CD4-positive, alpha-beta T cell treated with Interleukin-17A for 4 hours (primary cell): ENCODE measurements at places on chromosomes 5 and 9.
A peak's percentile ranks its signal among the peaks of the same experiment; 100 is the strongest.

DNA sequence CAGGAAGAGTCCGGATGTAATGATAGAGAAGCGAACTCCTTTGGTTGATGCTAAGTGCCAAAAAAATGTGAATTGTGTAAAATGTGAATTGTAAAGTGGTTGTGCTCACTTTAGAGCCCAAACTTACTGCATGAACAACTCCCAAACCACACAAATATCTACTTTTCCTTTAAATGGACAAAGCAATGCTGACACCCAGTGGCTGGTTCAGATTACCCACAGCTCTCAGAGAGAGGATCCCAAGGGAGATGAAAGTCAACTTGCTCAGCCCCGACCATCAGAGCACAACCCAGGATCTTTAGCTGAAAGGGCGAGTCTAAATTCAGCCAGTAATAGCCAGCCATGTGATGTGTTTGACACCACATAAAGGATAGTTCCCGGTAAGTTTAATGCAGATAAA, 133.7 kb downstream of the NMUR2 start:
- no peak for DNase-seq

GRCh38 chr5:132468656-132469379, 21.8 kb downstream of the IRF1 start:
- DNase-seq: peak; percentile 0

- DNase-seq: no peak
Observed at GRCh38 chr9:17229945-17230560, 95.2 kb downstream of the CNTLN start.

- DNase-seq: no peak
Observed at GRCh38 chr5:139686706-139687441, 38.7 kb downstream of the CXXC5 start.

GRCh38 chr5:154273963-154274827, 83.7 kb downstream of the GALNT10 start:
- DNase-seq: no peak

GRCh38 chr5:96220610-96221390, 212.2 kb downstream of the PCSK1 start:
- DNase-seq: no peak

GRCh38 chr9:131747352-131747751, 7.5 kb upstream of the RAPGEF1 start:
- peak; percentile 46 for DNase-seq

DNA sequence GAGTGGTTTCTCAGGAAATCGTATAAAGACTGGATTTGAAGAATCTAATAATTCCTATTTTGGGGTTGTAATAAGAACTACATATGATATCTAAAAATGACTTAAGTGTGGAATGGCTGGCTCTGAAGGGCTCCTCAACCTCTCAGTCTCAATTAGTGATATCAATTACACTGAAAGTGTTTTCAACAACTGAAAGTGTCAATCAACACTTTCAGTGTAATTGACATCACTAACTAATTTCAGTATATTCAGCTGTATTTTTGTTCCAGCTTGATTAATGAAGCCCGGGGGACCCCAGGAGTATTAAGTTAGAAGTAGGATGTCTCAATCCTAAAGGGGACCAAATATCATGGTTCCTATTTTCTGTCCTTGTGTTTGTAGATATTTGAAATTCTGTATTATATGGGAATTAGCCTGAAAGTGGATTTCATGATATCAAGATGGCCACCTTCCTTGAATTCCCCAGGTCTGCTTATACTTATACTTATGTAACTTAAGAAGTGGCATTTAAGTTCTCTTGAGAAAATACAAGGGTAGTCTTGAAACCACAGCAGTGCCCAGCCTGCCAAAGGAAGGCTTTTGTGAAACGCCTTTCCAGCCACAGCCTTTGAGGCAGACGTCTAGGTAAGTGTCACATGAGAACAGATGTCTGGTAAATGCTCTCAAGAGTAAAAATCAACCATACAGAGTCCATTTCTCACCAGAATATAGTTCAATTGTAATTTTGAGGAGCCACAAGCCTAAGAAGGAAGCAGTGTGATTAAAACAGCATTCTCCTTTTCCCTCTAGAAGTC, 4.6 kb downstream of the BASP1 start:
- DNase-seq: no peak

GRCh38 chr5:32322882-32323281, 10.1 kb upstream of the MTMR12 start:
- no peak for DNase-seq

- DNase-seq: no peak
Observed at GRCh38 chr5:142114687-142115086, 6.1 kb downstream of the NDFIP1 start.

GRCh38 chr9:10928372-10928771, 315.6 kb upstream of the PTPRD start:
- no peak for DNase-seq

DNA sequence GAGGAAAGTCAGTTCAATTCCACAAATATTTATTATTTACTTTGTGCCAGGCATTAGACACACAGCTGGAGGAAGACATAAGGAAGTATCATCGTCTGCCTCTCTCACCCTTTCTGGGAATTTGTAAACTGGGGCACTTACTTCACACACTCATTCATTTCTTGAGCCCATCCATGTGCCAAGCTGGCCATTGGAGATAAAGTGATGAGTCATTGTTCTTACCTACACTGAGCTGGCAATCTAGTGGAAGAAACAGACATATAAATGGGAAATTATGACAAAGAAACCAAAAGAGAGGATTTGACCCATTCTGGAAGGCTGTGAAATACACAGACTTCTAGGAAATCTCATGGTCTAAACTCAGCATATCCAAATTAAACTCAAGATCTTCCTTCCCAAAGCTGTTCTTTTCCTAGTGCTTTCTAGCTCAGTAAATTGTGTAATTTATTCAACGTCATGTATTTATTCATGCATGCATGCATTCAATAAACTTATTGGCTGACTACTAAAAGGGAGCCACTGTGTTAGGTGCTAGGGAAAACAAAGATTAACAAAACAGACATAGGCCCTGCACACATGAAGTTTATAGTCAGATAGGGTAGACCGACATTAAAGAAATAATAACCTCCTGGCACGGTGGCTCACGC, 65.3 kb downstream of the SH3RF2 start:
- DNase-seq: no peak

- no peak for DNase-seq
Observed at GRCh38 chr5:11030671-11031070, 269.6 kb upstream of the DAP start.

DNA sequence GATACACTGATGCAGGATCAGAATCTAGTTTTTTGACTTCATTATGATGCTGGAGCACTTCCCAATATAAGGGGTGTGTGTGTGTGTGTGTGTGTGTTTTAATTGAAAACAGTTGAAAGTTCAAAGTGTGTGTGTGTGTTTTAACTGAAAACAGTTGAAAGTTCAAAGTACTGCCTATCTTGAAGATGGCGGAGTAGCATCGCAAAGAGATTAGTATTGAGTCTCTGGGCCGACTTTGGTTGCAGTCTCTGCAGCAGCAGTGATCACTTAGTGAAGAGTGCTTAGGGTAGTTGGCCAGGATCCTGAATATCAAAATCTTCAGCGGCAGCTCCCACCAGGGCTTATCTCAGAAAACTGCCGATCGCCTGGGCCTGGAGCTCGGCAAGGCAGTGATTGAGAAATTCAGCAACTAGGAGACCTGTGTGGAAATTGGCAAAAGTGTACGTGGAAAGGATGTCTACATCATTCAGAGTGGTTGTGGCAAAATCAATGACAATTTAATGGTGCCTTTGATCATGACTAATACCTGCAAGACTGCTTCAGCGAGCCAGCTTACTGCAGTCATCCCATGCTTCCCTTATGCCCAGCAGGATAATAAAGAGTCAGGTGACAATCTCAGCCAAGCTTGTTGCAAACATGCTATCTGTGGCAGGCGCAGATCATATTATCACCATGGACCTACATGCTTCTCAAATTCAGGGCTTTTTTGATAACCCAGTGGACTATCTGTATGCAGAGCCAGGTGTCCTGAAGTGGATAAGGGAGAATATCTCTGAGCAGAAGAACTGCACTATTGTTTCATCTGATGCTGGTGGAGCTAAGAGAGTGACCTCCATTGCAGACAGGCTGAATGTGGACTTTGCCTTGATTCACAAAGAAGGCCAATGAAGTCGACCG, 7.3 kb upstream of the SCAI start:
- no peak for DNase-seq

GRCh38 chr9:69264526-69264925, 60.5 kb upstream of the ENTREP1 start:
- DNase-seq: no peak

GRCh38 chr9:116585896-116586295, 101.2 kb upstream of the TRIM32 start:
- DNase-seq: no peak

- DNase-seq: no peak
Observed at GRCh38 chr5:127389601-127390000, 99.0 kb downstream of the MEGF10 start.

GRCh38 chr9:129176701-129177442, 1.2 kb downstream of the IER5L start:
- DNase-seq: peak; percentile 18

- peak; percentile 55 for DNase-seq
Observed at GRCh38 chr9:136881691-136882108, 4.6 kb upstream of the TRAF2 start.

GRCh38 chr5:10319202-10319851, 11.6 kb upstream of the CMBL start:
- DNase-seq: no peak
